ENCODE measurements at places on chromosomes 4 and X.

- no peak for DNase-seq
Observed at GRCh38 chr4:122671919-122672490, 51.1 kb upstream of the IL21 start.

- DNase-seq: no peak
Observed at GRCh38 chr4:85701861-85702321, 226.9 kb downstream of the ARHGAP24 start.

DNA sequence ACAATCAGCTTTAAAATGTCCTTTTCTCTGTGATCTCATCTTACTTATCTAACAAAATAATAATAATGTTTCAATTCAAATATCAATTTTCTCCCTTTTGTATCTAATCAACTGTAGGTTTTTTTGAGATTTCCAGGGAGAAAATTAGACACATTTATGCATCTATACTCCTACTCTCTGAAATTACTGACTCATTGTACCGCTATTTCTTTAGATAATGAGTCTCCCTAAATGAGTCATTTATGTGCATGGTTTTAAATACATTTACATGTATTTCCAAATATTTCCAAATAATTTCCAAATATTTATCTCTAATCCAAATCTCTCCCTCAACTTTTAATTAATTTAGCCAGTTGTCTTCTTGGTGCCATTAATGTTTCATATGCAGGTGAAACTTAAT is 621.0 kb downstream of the TECRL start:
- no peak for DNase-seq

DNA sequence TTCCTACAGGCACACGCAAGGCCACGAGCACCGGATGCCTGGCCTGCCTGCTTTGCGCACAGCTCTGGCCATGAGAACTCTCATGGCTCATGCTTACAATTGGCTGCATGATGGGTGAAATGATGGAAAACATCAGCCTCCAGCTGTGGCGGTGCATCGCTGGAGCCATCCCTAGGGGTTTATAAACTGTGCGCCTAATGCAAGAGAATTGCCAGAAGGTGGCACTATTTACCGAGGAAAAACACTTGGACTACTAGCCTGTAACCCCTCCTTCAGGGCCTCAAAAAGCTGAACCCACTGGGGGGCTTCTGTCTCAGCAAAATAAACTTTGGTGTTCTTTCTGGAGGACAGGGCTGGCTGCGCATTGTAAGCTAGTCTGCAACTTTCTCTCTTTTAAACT is 51.9 kb downstream of the PHKA2 start:
- DNase-seq: peak; percentile 20

- no peak for DNase-seq
Observed at GRCh38 chr4:15425520-15425919, 2.3 kb upstream of the C1QTNF7 start.

DNA sequence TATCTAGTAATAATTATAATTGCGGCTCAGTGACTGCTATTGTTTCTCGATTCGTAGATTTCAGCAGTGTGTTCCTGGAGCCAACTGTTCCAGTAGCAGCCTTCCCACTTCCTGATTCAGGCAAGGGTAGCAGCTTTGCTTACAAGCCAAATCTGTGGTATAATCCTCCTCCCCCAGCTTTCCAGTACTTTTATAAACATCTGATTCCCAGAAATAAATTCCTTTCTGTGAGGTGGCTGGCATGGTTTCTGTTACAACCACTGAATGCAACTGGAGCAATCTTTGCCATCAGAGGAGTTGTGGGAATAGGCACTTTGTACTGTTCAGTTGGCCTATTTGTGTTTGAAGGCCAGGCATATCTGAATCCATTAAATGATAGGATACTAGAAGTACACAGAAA is 80.0 kb downstream of the GLRA3 start:
- no peak for DNase-seq

DNA sequence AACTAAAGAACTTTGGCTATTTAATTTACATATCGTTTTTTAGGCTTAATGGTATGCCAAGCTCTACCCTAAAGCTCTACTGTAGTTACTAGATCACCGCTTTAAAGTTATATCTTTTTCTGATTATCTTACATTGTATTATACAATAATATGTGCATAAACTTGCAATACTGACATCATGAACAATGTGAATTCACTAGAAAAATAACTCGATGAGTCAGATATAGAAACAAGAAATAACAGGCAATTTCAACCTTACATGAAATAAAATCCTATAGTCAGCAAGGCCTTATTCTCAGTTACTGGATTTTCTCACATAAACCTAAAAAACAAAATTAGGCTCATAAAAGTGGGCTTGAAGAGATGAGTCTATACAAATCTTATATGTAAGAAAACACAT is 32.5 kb downstream of the PDGFC start:
- no peak for DNase-seq

DNA sequence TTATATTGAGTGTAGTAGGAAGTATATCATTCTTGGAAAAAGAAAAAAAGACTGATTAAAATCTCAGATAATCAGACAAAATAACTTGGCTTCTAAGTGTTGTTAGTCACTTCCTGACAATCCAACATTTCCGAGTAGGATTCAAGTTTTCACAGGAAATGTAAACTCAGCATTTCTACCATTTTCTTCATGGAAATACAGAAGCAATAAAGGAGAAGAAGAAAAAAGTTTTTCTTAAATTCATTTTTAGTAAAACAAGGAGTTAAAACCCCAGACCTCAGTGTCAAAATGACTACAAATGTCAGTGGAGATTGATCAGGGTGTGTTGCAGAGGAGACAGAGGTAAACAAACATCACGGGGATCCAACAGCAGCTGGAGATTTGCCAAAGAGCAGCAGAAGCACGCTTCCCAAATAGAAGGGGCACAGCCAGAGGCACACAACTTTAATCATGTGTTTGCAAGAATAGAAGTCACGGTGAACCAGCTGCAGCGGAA is 129.3 kb upstream of the FAM9B start:
- DNase-seq: no peak

DNA sequence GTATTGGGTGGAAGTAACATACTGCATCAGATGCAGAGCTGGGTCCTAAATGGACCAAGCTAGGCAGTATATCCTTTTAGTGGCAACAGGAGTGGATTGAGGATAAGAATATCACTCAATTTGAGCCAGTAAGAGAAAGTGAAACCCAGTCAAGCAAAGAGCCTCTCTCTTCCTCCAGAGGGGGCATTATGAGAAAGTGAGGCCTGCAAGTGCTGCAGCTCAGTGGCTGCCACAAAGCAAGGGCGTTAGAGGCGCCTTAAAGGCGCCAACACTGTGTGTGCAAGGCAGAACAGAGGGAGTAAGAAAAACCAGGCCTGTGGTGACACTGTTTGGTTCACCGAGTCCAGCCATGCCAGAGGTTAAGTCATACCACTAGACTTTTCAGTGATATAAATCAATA is 17.5 kb downstream of the STX18 start:
- DNase-seq: no peak

GRCh38 chr4:21947791-21948346 is 703 bp downstream of the KCNIP4 start:
- DNase-seq: no peak

GRCh38 chr4:129358571-129358970 is 262.6 kb downstream of the C4orf33 start:
- no peak for DNase-seq

DNA sequence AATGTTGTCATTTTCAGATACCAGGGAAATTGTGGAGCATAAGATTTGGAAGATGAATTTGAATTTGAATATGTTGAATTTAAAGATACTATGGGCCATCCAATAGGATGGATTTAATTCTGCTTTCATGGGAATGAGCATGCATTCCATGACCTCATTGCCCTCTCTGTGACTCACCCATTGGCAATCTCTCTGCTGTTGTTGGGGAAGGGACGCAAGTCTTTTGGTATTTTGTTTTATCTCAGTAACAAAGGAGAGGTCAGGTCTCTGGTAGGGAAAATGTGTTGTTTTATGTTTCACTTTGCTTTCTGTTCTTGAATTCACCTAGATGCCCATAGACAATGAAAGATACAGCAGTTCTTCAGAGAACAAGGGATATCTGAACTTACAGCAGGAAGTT is 42.1 kb upstream of the MAGEA4 start:
- no peak for DNase-seq

- no peak for DNase-seq
Observed at GRCh38 chr4:47468706-47469365, 5.3 kb upstream of the COMMD8 start.

- DNase-seq: no peak
Observed at GRCh38 chr4:152307669-152308068, 228.2 kb downstream of the FBXW7 start.

- no peak for DNase-seq
Observed at GRCh38 chr4:20109391-20109790, 142.3 kb upstream of the SLIT2 start.

DNA sequence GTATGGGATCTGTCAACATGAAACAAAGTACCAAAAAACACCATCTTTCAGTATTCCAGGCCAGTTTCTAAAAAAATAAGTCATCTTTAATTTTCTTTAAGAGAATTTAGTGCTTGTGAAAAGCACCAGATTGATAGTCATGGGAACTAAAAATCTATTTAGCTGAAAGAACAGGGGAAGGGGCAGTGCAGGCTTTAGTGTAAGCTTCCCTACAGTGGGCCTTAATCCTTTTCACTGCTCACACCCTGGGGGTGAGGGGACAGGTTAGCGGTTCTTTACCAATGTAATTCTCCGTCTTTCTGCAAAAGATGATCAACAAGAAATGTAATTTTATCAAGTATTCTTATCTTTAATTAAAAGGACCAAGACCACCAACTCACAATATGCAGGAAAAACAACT is 47.1 kb downstream of the CHIC2 start:
- DNase-seq: no peak

DNA sequence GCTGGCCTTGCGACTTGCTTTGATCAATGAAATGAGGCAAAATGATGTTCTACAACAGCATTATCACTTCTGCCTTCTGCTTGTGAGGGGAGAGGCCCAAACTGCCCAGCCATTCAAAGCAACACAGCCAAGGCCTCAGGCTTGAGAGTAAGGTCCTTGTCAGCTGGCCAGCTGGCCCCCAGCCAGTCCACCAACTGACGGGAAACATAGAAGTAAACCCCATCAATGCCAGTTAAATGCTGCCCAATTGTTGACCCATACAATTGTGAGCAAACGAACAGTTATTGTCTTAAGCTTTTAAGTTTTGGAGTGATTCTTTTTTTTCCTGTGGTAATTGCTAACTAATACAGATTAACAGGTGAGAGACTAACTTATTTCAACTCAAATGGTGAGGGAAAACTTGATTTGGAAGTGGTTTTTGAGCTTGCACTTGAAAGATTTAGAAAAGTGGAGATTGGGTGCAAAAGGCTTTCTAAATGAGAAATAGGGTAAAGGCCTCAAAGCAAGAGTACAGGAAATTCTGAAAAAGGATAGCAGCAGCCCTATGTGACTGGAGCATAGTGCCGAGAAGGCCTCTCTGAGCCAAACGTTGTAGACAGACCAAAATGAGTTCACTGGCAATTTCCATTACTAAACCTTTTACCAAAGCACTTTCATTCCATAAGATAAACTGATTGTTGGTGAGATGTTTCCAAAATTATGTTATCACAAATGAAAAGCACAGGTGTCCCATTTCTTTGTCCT is 66.9 kb downstream of the ARHGEF38 start:
- DNase-seq: peak; percentile 66

GRCh38 chr4:67727124-67727850 is 26.3 kb upstream of the UBA6 start:
- DNase-seq: no peak

- DNase-seq: no peak
Observed at GRCh38 chr4:144705601-144706590, 59.9 kb downstream of the HHIP start.

DNA sequence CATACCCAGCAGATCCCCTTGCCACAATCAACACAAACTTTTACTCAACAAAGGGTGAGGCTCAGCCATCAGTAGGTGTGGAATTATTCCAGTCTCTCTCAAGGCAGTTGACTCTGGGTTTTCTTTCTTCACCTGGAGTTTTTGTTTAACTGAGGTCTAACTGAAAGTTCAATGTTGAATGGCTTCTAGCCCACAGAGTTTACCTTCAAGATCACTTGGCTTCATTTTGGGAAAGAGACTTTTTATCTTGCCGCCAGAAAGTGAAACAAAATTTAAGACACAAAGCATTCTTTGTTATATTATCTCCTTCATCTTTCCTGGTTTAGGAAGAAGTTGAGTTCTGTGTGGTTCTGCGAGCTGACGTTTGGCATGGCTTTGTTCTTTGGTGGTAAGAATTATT is 83.8 kb upstream of the RASGEF1B start:
- DNase-seq: no peak

GRCh38 chr4:31045151-31045550 is 325.0 kb downstream of the PCDH7 start:
- no peak for DNase-seq

DNA sequence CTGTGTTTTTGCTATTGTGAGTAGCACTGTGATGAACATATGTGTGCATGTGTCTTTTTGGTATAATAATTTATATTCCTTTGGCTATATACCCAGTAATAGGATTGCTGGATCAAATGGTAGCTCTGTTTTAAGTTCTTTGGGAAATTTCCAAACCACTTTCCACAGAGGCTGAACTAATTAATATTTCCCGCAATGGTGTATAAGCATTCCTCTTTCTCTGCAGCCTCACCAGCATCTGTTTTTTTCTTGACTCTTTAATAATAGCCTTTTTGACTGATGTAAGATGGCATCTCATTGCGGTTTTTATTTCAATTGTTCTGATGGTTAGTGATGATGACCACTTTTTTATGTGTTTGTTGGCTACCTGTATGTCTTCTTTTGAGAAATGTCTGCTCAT is 247.7 kb upstream of the NDST3 start:
- DNase-seq: no peak

DNA sequence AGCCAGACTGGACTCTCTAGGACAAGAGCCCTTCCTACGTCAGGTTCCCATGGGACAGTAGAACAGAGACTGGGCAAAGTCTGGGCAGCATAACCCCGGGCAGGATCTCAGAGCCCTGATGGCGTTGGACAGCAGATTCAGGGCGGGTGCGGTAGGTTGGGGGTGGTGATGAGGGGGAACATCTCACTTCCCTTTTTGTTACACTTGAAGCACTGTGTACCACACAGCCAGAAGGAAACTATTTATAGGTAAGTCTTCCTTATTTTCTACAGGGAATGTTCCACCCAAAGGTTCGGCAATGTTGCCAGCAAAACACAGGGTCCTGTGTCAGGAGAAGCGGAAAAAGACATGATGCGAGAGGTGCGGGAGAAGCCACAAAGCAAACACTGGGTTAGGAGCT is 54.3 kb downstream of the TSC22D3 start:
- no peak for DNase-seq

Measured in colonic mucosa (tissue), 4 donors.